ENCODE measurements at places on chromosomes 2 and 18.

DNA sequence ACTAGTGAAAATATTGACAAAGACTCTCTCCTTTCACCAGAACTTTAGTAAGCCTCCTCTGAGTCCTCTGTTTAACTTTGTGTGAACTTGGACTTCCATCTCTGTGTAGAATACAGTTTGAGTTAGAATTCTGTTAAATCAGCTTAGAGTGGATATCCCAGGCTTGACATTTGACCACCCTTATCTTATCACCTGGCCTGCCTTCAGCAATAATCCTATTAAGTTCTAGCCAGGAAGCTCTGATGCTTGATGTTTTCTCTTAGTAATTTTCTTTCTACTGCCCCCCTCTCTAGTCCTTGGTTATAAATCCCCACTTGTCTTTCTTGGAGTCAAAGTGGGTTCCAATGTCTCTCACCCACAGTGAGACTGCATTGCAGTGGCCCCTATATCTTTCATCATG is 702.7 kb upstream of the GCFC2 start:
- DNase-seq = no peak

DNA sequence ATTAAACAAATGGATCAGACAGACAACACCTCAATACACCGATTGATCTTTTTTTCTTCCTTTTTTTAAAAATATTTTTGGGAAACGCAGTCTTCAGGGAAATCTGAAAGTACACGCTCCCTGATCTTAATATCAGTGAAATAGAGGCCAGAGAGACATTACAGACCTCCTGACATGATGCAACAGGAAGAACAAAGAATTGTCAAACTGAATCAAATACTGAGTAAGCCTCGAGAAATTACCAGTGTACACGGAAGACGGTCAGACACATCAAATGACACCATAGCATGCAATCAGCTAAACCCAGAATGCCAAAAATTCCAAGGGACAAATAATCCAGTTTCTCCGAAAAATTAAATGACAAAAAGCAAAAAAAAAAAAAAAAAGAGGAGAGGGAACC is 80.2 kb upstream of the NFU1 start:
- DNase-seq = no peak

GRCh38 chr18:3689986-3690763 is 240.2 kb downstream of the TGIF1 start:
- no peak for DNase-seq

GRCh38 chr2:168948621-168949212 is 47.6 kb downstream of the G6PC2 start:
- DNase-seq = no peak

GRCh38 chr2:28095622-28096021 is 205.1 kb downstream of the BABAM2 start:
- no peak for DNase-seq

DNA sequence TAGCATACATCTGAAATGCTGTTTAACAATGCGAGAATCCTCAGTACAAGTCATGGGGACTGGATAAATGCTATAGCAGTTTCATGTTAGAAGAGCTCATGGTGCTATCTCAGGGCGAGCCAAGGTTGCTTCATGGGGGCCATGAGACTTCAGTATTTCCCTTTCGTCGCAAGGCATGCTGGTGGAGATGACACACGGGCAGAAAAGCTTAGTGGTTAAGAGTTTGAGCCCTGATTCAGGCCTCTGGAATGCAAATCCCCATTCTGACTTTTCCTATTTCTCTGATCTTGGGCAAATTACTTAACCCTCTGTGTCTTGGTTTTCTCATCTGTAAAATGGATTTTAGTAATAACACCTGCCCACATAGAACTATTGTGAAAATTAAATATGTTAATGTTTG is 57.4 kb upstream of the EPHA4 start:
- DNase-seq = no peak

- no peak for DNase-seq
These were observed 12.4 kb upstream of the CHCHD5 start for GRCh38 chr2:112572005-112572404.

DNA sequence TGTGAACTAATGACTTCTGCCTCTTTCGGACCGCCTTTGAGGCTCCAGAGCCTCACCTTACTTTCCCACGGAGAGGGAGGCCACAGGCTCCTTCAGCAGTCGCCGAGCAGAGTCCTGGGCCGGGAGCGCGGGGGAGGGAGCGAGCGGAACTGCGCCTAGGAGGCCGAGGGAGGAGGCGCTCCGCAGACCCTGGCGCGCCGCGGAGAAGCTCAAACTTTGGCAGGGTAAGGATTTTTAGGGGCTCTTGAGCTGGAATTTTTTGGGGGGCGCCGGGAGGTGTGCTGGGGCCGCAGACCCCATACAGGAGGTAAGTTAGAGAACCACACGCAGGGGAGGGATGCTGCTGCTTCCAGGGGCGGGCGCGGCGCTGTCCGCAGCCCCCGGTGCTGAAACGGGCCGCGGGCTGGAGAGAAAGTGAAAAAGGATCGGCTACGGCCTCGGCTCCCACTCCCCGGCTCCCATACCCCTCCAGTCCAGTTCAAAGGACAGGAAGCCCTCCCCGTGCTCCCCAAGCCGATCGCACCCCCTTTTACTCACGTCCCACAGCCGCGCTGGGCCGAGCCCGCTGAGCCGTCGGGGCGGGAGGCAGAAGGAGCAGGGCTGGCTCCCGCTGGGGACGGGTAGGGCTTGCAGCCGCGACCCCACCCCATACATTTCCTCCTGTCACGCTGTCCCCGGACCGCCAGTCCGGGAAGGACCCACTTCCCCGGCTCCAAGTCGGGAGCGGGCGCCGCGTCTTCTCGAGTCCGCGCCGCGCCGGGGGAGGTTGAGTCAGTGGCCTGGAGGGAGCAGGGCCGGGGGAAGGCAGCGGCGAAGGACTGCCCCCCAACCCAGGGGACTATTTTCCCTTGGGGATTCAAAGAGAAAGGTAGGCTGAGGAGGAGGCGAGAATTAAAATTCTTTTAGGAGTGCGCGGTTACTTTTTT is at the start of gene CNGA3:
Gene CNGA3, plus strand, starts transcription at position 146 of the 926 bp plus-strand sequence. CDS start 23,520 bp downstream, outside the sequence.
- DNase-seq = no peak

DNA sequence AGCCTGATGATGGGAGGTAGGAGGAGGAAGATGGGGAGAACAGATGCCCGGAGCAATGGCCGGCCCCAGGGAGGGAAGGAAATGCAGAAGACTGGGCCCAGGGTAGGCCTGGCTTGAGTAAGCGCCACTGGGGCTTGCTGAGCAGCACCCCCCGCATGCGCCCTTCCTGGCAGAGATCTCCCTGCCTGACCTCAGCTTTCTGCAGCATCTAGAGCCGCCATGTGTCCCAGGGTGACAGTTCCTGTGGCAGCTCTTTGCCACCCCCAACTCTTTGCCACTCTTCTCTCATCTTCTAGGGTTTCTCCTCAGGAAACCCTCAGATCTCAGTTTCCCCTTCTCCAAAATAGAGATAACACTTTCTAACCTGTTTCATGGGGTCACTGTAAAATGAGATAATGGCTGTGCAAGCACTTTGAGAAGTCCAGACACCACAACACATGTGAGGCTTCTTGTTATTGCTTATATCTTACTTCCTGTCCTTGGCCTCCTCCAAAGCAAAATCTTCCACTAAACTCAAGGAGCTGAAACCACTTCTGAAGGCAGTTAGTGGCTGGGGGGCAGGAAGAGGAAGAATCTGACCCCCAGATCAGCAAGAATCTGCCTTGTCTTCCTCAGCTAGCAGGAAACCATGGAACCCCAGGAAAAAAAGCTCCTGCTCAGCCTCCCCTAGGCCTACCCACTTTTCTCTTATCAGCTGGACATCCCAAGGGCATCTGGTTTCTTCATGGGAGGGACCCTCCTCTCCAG is 64.9 kb downstream of the EPAS1 start:
- no peak for DNase-seq

DNA sequence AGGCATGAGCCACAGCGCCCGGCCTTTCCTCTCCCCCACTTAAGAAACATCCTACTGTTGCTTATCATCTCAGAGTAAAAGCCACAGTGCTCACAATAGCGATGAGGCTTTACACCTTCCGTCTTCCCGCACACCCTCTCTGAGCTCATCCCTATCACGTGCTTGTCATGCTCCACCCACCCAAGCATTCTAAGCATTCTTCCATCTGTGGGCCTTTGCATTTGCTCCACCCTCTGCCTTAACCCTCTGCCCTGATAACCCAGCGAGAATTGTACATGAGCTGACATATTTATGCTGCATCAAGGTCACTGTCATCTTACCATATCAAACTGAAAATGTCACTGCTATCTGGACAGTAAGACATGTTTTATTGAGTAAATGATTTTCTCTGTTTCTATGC is 22.6 kb downstream of the FOXI3 start:
- no peak for DNase-seq

- DNase-seq = no peak
These were observed 95.1 kb upstream of the SLC35G4 start for GRCh38 chr18:11514267-11514666.

- peak; percentile 5 for DNase-seq
These were observed 2.4 kb downstream of the PELI1 start for GRCh38 chr2:64141674-64142405.

DNA sequence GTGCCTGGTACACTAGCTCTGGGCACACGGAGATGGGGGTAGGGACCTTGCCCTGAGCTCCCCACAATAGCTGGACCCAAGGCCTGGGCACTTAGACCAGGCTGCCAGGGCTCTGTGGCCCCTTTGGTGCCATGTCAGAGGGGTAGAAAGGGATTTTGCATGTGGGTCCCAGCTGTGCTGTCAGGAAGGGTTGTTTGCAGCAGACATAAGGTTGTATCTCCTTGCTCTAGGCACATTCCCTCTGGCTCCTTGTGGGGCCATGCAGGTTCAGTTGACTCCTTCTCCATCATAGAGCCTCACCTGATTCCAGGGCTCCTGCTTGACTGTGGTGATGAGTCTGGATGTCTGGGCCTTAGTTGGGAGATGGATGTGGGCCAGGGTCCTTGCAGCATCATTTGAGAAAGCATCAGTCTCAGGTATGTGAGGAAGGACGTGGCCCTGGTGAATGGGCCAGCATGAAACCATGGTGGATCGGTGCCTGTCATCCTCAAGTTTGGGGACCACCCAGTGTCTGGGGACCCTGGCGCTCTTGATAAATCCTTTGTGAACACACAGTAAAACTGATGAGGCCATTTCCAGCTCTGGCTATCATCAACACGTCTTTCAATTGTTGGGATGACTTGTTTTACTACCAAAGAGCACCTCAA is 461.9 kb upstream of the HS6ST1 start:
- DNase-seq = no peak

GRCh38 chr2:198097630-198098029 is 293.2 kb downstream of the PLCL1 start:
- no peak for DNase-seq

- DNase-seq = no peak
These were observed 34.7 kb downstream of the RASGRP3 start for GRCh38 chr2:33511141-33511540.

- no peak for DNase-seq
These were observed 75.5 kb upstream of the GATA6 start for GRCh38 chr18:22093731-22094357.

GRCh38 chr18:58047556-58047882 is 3.5 kb downstream of the NEDD4L start:
- DNase-seq = no peak

- DNase-seq = no peak
These were observed 53.1 kb downstream of the EHD3 start for GRCh38 chr2:31286961-31287550.

- DNase-seq = peak; percentile 46
These were observed 19.4 kb downstream of the DOK1 start for GRCh38 chr2:74573747-74574562.

DNA sequence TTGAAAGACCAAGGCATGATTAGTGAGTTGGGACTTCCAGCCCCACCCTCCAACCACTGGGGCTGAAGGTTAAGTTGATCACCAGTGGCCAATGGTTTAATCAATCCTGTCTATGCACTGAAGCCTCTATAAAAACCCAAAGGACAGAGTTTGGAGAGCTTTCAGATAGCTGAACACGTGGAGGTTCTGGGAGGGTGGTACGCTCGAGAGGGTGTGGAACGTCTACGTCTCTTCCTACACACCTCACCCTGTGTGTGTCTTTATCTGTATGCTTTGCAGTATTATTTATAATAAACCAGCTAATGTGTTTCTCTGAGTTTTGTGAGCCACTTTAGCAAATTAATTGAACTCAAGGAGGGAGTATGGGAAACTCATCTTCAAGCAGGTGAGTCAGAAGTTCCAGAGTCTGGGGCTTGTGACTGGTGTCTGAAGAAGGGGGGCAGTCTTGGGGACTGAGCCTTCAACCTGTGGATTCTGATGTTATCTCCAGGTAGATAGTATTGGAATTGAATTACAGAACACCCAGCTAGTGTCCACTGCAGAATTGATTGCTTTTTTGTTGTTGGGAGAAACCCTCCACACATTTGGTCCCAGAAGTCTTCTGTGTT is 20.3 kb downstream of the ACTR3 start:
- DNase-seq = peak; percentile 24

DNA sequence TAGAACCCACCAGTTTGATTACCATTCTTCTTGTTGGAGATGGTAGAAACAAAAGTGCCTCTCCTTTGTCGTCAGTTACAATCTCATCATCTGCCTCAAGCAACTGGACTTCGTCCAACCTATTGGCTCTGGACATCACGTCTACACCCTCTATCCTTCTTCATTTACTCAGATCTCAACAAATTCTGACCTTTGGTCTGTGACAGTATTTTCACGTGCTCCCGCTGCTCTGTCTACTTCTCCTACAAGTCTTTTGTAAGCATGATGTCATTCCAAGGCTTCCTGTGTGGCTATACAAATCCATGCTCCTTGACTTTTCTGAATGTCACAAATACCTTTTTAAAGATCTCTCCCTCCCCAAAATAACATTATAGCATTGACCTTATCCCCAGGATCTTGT is 43.0 kb upstream of the PID1 start:
- no peak for DNase-seq

DNA sequence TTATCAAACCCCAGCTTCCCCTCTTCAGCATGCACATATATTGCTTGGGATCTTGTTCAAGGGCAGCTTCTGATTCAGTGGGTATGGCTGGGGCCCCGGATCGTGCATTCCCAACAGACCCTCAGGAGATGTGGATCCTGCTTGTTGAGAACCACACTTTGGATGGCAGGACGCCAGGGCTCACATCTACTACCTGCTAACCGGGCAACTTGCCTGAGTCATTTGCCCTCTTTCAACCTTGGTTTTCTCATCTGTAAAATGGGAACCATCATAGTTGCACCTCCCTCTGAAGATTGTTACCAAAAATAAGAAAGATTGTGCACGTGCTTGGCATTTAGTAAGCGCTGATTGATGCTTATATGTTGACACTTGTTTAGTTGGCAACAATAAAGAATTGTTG is 154.6 kb downstream of the ACKR3 start:
- DNase-seq = no peak

GRCh38 chr2:179021258-179021657 is 28.7 kb downstream of the CCDC141 start:
- no peak for DNase-seq

GRCh38 chr2:70121627-70122372 is 34.5 kb downstream of the PCBP1 start:
- no peak for DNase-seq

GRCh38 chr2:238997137-238997390 is 149.2 kb downstream of the TWIST2 start:
- DNase-seq = no peak

- no peak for DNase-seq
These were observed 481 bp downstream of the SLC30A6 start for GRCh38 chr2:32166115-32166574.

DNA sequence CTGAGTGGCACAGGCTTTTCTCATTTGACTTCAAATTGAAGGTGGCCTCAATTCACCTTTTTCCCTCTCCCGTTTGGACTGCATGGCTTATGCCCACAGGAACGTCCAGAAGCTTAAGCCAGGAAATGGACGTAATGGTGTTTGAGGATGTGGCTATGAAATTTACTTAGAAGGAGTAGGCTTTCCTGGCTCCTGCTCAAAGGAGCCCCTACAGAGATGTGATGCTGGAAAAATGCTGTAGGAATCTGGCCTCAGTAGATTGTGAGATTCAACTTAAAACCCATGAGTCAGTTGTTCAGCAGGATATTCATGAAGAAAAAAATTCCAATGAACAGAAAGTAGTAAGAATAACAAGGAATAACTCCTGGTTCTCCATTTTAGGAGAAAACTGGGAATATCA is 129.0 kb downstream of the ICOS start:
- no peak for DNase-seq

Measured in CD4-positive, alpha-beta T cell treated with Interleukin-6 at 100 ng/mL for 8 hours (primary cell).